ENCODE measurements at places on chromosomes 16 and 17.

- H3K4me3 ChIP-seq, result no peak overlapping the region
- H3K27me3 ChIP-seq, result no peaks in the 10 kb centered on the region
- ATAC-seq, result no peak
- no peak overlapping the region for H3K27ac ChIP-seq
- no peaks in the 10 kb centered on the region for H3K36me3 ChIP-seq
Observed at GRCh38 chr16:78939597-78939996, 660.9 kb downstream of the MAF start.

DNA sequence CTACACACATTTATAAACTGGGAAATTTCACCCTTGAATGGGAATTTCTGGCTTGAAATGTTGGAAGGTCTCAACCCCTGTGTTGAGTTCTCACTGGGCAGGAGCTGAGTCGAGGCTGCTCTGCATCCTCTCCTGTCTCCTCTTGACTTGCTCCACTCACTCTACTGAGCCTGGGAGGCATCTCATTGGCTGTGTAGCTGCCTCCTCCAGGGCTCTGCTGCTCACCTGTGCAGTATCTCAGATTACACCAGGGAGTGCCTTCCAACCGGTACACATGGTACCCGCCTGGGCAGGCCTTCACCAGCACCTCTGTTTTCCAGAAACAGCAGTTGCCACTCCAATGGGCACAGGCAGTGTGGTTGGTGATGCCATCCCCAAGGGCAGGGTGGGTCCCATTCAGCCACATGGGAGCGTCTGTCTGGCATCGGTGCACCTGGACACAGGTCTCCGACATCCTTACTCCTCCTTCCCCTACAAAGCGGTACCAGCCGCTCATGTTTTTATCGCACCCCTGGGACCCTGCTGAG, 3.7 kb downstream of the GP2 start:
- peaks cover 25% of the 10 kb centered on the region for H3K27me3 ChIP-seq
- H3K4me1 ChIP-seq, result no peaks in the 10 kb centered on the region
- H3K36me3 ChIP-seq, result no peaks in the 10 kb centered on the region
- H3K4me3 ChIP-seq, result no peak overlapping the region
- ATAC-seq, result no peak

DNA sequence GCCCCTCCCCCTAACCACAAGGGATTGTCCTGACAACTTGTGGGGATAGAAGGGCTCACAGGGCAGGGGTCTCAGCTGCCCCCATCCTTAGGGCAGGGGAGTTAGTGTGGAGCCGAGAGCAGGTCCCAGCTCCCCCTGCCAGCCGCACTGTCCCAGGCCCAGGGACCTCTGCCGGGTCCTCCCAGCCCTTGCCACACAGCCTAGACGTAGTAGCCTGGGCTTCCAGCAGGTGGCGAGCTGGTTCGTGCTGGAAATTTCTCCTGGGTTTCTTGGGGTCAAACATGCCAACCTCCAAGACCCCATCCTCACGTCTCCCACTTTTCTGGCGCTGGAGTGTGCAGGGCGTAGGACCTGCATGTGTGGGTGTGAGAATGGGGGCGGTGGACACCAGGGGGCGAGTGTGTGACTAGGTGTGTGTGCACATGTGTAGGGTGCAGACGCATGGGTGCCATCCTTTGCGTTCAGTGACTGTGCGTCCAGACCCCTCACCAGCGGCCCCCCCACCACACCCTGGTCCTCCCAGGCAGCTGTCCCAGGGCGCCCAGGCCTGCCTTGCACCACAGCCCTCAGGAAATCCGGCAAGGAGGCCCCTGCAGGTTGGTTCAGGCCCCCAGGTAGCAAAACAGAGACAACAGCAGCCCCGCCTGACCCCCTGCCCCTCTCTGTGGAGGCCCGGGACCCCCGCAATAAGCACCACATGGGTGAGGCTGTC, 29.5 kb downstream of the SBK1 start:
- H3K4me1 ChIP-seq, result no peaks in the 10 kb centered on the region
- H3K4me3 ChIP-seq, result no peak overlapping the region
- H3K36me3 ChIP-seq, result no peaks in the 10 kb centered on the region
- H3K27ac ChIP-seq, result no peak overlapping the region

- H3K36me3 ChIP-seq, result no peaks in the 10 kb centered on the region
- H3K4me3 ChIP-seq, result no peak overlapping the region
- ATAC-seq, result no peak
- no peaks in the 10 kb centered on the region for H3K27me3 ChIP-seq
- no peak overlapping the region for H3K27ac ChIP-seq
Observed at GRCh38 chr17:45339646-45340605, 23.1 kb upstream of the MAP3K14 start.

DNA sequence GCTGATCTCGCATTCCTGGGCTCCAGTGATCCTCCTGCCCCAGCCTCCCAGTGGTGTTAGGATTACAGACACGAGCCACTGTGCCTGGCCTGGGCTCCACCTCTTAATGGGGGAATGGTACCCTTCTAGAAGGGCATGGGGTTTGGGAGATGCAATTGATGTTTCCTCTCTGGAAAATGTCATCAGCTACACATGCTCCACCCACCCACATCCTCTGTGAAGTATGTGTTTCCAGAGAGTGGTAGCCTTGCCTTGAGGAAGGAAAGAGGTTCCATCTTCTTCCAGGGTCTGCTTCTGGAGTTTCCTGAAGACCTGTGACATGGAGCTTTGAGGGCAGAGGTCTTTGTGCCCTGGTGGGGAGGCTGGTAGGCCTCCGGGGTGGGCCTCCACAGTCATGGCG, 45.2 kb upstream of the GSE1 start:
- H3K36me3 ChIP-seq, result no peaks in the 10 kb centered on the region
- H3K4me1 ChIP-seq, result no peaks in the 10 kb centered on the region
- H3K27me3 ChIP-seq, result no peaks in the 10 kb centered on the region
- no peak overlapping the region for H3K27ac ChIP-seq

GRCh38 chr16:29940656-29941055, 14.6 kb upstream of the KCTD13 start:
- no peaks in the 10 kb centered on the region for H3K36me3 ChIP-seq
- H3K27me3 ChIP-seq, result no peaks in the 10 kb centered on the region
- no peak overlapping the region for H3K4me3 ChIP-seq

GRCh38 chr17:62090021-62090824, 25.1 kb upstream of the MED13 start:
- no peaks in the 10 kb centered on the region for H3K27me3 ChIP-seq
- no peak for ATAC-seq
- H3K27ac ChIP-seq, result no peak overlapping the region
- no peaks in the 10 kb centered on the region for H3K36me3 ChIP-seq
- H3K4me1 ChIP-seq, result peaks cover 6% of the 10 kb centered on the region

GRCh38 chr16:57947261-57947660, 23.7 kb downstream of the CNGB1 start:
- no peak overlapping the region for H3K27ac ChIP-seq
- no peak overlapping the region for H3K4me3 ChIP-seq
- no peaks in the 10 kb centered on the region for H3K4me1 ChIP-seq
- H3K36me3 ChIP-seq, result no peaks in the 10 kb centered on the region

DNA sequence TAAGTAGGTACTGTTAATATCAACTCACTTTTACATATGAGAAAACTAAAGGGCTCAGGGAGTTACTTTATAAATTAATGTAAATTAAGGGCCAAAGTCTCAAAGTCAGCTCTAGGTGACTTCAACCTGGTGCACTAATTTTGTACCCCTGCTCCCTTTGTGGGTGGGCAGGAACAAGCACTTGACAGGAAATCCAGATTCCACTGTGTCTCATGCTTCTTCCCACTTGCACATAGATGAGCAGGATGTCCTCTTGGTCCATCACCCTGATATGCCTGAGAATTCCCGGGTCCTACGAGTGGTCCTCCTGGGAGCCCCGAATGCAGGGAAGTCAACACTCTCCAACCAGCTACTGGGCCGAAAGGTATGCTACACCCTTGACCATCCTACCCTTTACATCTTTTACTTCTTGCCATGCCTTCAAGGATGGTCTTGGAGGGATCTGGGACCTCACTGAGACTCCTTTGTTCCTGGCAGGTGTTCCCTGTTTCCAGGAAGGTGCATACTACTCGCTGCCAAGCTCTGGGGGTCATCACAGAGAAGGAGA, 1.3 kb downstream of the ERAL1 start:
- no peaks in the 10 kb centered on the region for H3K4me1 ChIP-seq
- ATAC-seq, result no peak
- no peaks in the 10 kb centered on the region for H3K27me3 ChIP-seq
- no peak overlapping the region for H3K4me3 ChIP-seq
- no peak overlapping the region for H3K27ac ChIP-seq
- no peaks in the 10 kb centered on the region for H3K36me3 ChIP-seq

All from gastroesophageal sphincter (tissue), 4 donors.